ENCODE measurements at places on chromosomes 3 and 15.
A peak's percentile ranks its signal among the peaks of the same experiment; 100 is the strongest.

GRCh38 chr15:64478863-64479262, 18.5 kb downstream of the ZNF609 start:
- DNase-seq: no peak

DNA sequence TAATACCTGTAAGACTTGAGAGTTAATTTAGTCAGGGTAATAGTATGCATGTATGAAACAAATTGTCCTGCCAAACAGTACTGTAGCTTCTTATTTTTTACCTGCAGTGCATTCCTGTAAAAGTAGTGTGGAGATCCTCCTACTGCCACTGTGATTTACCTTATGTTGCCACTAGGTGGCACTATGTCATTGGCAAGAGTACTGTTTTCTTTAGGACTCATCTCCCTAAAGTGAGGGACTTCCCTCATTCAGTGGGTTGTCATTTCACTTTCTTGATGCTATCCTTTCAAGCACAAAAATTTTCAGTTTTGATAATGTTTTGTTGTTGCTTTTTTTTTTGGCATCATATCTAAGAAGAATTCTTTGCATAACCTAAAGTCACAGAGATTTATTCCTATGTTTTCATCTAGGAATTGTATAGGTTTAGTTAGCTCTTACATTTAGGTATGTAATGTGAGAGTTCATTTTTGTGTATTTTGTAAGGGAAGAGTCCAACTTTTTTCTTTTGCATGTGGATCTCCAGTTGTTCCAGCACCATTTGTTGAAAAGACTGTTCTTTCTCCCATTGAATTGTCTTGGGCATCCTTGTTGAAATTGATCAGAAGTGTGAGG, 105.7 kb downstream of the AKAP13 start:
- DNase-seq: no peak

DNA sequence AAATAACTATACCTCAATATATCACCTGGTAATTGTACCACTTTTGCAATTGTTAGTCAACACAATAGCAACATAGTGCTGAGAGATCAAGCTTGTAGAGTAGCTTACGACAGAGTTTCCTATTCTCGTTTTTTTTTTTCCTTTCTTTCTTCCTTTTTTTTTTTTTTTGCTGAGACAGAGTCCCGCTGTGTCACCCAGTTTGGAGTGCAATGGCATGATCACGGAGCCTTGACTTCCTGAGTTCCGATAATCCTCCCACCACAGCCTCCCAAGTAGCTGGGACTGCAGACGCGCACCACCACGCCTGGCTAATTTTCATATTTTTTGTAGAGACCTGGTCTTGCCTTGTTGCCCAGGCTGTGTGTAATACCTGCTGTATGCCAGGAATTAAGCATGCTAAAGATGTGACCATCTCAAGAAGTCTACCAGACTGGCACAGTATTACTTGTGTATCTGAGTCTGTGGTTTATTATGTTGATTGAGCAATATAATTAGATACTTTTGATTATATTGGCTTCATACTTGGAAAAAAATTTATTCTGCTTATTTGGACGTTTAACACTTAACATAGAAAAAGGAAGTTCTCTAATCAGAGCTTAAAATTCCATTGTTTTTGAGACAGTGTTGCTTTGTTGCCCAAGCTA, 3.0 kb downstream of the SELENOT start:
- no peak for DNase-seq

- DNase-seq: no peak
Observed at GRCh38 chr3:133980550-133980949, 49.2 kb downstream of the SLCO2A1 start.

- DNase-seq: peak; percentile 13
Observed at GRCh38 chr15:56491110-56491722, 26.3 kb upstream of the MNS1 start.

DNA sequence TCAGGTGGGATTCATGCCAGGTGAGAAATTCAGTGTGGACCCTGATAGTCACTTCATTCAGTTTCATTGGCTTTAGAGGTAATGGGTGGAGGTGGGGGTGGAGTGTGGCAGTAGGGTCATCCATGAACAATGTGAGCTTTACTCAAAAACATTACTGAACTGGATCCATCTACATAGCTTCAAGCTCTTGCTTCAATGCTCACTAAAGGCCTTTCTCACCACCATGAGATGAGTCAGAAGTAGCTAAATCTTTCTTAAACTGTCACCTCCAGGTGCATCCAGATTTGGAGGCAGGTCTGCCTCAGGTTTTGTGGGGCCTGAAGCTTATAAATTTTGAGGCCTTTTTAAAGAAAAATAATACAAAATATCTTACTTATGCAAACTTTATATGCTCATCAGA, 363.6 kb downstream of the CHST2 start:
- no peak for DNase-seq

DNA sequence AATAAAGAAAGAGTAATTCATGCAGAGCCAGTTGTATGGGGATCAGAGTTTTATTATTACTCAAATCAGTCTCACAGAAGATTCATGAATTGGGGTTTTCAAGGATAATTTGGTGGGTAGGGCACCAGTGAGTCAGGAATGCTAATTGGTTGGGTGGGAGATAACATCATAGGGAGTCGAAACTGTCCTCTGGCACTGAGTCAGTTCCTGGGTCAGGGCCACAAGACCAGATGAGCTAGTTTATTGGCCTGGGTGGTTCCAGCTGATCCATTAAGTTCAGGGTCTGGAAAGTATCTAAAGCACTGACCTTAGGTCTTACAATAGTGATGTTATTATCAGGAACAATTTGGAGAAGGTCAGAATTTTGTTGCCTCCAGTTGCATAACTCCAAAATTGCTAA, 998.6 kb upstream of the EPHA6 start:
- no peak for DNase-seq

GRCh38 chr3:110174908-110175307, 837.6 kb upstream of the DPPA4 start:
- no peak for DNase-seq

GRCh38 chr15:70531576-70531975, 231.8 kb downstream of the UACA start:
- DNase-seq: no peak

DNA sequence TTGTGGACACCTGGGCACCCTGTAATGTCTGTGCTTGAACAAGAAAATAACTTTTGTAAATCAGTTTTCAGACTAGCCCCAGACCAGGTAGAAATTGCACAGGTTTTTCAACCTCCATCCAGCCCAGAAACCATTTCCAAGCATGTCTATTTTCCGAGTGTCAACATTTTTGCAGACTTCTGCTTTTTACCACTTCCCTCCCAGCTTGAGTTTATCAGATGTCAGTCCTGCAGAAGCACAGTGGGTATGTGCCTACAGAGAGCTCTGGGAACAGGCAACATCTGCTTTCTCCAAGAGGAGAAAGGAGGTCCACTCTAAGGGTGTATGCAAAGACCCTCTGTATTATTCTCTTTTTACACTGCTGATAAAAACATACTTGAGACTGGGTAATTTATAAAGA, 83.9 kb downstream of the LRRK1 start:
- no peak for DNase-seq

DNA sequence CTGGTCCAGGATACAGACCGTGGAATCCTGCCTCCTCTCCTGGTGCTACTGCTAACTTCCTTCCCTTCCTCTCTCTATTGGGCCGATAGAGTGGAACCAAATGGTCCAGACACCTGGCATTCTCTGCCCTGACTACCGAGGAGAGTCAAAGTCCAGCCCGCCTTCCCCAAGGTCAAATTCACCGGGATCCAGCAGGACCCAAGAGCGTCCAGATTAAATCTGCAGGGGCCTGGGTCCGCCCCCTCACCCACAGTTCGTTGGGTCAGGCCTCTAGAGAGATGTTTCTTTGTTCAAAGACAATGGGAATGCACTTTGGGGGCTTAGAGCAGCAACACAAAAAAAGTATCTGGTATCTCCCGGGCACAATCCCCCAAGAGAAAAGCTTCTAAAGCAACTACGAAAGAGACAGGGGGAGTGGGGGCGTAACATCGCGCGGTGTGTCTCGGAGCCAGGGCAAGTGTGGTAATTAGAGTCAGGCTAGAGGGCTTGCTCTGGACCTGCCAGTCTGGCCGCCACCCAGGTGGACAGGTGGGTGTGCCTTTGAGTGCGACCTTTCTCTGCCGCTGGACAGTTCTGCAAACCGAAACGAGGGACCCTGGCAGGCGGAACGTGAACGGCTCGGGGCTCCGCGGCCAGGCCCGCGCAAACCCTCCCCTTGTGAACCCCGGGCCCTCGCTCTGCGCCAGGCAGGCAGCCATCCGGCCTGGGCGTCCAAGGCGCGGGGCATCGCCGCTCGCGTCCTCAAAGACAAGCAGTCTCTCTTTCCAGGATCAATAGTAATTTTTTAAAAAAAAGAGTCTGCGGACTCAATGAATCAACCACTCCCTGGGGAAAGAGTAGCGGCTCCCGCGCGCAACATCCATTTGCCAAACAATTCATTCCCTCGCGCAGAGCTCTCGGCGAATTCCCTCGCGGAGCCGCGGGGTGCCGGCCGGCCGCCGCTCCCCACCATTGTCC, 806 bp downstream of the KLHL25 start:
- peak; percentile 36 for DNase-seq

GRCh38 chr3:139629033-139629432, 48.7 kb downstream of the NMNAT3 start:
- no peak for DNase-seq

- DNase-seq: no peak
Observed at GRCh38 chr15:75590239-75590638, 11.1 kb upstream of the PTPN9 start.
